ENCODE measurements at places on chromosomes 1 and 21.

- no peak for DNase-seq
These were observed 23.2 kb downstream of the MYBPH start for GRCh38 chr1:203152158-203153034.

DNA sequence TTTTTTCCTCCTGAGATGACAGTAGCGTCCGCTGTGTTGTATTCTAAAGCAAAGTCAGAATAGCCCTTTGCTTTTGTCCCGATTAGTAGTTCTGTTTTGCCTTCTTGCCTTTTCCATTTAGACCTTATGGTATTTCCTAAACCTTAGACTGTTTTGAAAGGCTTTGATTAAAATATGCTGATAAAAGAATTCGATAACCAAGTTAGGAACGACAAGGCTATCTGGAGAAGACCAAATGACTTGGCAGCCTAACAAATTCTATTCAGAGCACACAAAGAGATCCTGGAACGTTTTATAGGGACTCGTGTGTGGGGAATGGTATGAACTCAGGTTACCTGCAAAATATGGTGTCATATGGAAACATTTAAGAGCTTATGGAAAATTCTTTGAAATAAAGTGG lies 42.9 kb downstream of the NFIA start:
- no peak for DNase-seq

DNA sequence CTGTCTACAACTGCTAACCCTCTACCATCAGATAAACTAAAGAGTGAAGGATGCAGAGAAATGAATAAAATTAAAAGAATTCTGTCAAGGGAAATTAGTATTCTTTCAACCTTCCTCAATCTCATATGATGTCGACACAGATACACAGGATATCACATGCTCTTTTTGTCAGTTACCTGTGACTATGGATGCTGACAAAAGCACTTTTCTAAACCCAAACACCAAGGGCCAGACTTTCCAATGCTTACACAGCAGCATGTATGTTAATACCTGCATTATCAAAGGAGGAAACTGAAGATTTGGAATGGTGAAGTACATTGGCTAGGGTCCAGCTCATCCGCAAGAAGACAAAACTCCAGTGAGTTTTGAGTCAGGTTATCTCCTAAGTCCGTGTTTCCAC lies 294.0 kb downstream of the SMYD3 start:
- DNase-seq: no peak

DNA sequence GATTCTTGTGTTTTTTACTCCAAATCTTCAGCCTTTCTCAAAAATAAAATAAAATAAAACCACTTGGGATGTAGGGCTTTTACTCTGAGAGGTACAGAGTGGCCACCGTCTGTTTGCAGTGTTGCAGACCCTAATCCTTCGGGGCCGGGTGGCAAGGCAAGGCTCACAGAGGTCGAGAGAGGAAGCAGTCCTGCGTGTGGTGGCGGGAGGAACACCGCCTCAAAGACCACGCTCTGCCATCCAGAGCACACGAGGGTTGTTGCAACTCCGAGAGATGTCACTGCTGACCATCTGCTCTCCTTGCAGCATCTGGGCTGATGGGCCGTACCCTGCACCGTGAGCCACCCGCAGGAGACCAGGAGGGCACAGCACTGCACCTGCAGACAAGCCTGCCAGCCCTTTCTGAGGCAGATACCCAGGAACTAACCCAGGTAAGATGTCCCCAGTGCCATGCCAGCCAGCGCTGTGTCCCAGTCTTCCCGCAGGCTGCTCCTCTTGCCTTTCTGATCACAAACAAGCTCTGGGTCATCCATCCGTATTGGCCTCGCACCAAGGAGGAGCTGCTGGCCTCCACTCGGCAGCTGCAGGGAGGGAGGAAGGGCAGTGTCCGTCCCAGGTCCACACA lies 31.5 kb downstream of the SNAP47 start:
- DNase-seq: no peak

DNA sequence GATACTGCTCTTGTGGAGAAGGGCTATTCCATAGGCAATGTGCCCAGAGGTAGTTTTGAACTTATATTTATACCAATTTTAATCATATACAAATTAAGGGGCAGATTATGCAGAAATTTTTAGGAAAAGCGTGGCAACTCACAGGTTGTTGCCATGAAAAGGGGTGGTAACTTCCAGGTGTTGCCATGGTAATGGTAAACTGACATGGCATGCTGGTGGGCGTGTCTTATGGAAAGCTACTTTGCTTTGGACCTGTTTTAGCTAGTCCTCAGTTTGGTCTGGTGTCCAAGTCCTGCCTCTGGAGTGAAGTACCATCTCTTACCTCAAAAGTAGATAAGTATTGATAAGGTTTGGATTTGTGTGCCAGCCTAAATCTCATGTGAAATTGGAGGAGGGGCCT lies 7.9 kb upstream of the IL23R start:
- no peak for DNase-seq

DNA sequence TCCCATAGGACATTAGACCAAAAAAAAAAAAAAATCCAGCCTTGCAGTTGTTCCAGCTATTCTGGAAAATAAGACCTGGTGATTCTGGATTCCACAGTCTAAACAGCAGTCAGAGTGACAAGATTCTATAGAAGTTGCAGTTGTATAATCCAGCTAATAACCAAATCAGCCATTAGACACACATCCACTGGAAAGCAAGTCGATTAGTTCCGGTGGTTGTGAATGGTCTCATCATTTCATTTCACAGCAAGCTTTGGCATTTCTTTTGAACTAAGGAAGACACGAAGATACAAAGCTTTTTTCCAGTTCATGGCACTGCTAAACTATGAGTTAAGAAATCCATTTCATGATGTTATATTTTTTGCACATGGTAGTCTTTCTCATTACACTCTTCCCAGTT lies 54.4 kb upstream of the FAM89A start:
- no peak for DNase-seq

- DNase-seq: no peak
These were observed 47.9 kb downstream of the PHACTR4 start for GRCh38 chr1:28417441-28417922.

DNA sequence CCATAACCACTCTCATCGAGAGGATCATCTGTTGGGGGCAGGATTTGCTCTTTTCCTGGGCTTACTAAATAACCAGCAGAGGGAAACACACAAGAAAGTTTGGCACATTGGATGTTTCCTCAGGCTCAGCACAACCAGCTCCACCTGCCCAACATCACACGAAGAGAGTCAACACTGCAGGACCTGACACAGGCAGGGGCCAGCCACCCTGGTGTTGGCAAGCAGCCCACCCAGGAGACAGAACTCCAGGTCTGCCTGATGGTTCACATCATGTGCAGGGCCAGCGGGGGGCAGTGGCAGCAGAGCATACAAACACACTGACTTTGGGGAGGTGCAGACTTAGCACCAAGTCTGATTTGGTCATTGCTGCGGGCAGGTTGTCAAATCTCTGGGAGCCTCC lies 182.3 kb upstream of the GALNT2 start:
- DNase-seq: no peak

GRCh38 chr1:49252917-49253316 lies 476.2 kb upstream of the BEND5 start:
- no peak for DNase-seq

GRCh38 chr1:37497832-37498231 lies 16.7 kb downstream of the MEAF6 start:
- DNase-seq: no peak

DNA sequence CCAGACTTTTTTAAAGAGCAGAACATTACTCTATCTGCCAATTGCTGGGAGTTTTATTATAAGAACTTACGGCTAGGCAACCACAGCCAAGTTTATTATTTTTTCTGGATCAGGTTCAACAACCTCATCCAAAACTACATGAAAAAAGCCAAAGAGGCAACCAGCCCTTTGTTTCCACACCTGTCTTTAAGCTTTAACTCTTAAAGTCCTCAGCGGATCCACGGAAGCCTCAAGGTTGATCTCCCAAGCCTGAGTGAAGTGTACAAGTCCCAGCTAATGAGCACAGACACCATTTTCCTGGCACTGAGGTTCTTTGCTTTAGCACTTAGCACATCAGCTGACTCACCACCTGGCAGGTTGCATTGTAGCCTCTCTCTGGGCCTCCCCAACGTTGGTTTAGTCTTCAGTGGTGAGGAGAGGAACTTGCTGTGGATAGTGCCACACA lies 143.1 kb downstream of the TGFBR3 start:
- no peak for DNase-seq

GRCh38 chr1:110050602-110051261 lies 16.3 kb downstream of the STRIP1 start:
- DNase-seq: no peak

DNA sequence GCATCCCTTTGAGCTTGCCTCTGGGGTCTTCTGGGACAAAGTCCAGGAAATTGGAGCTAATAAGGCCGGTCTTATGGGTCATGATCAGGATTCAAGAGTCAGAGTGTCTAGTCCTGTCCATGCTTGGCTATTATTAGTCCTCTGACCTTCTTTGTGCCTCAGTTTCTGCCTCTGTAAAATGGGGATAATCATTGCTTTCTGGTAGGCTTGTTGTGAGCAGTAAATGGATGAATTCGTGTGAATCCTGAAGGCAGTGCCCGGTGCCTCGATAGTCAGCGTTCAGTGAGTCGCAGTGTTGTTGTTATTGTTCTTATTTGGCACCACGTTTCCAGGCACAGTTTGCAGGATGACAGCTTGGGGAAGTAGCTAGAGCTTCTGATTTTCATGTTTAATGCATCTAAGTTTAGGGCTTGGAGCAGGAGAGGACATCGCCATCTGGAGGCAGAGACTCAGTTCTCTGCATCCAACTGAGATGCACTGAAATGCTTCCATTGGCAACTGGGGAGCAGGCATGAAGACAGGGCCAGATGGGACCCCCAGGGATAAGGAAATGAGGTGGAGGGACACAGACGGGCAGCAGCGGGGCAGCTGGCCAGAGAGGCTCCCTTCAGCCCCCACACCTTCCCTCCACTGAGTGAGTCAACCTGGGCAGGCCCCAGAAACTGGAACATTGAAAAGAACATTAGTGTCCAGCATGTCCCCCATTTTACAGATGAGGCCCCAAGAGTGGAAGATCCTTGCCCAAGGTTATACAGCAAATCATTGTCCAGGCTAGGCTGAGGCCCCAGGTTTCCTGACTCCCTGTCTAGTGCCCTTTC lies 160.3 kb downstream of the PTPRU start:
- DNase-seq: no peak

DNA sequence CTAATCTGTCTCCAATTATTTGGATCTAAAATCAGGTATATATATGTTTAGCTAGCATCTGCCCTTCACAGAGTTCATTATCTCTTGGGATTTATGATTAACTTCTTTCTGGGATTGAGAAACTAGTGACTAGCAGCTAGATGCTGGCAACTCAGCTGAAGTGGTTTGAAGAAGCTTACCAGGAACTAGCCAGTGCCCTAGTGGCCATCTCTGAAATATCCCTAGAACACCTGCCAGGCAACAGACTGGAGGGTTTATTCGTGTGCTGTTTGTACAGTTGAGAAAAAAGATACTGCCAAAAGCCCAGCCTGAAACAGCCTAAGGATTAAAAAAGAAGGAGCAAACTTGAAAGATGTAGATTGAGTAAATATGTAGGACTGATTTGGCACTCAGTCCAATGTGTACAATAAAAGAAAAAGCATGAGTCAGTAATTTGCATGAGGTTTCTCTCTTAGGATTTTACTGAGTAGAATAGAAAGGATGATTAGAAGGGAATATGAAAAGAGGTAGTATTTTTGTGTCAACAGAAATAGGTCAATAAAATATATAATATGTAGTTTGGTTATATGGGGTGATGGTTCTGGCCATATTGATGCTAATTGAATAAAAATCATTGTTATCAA lies 1144.6 kb upstream of the ADGRL2 start:
- DNase-seq: no peak

DNA sequence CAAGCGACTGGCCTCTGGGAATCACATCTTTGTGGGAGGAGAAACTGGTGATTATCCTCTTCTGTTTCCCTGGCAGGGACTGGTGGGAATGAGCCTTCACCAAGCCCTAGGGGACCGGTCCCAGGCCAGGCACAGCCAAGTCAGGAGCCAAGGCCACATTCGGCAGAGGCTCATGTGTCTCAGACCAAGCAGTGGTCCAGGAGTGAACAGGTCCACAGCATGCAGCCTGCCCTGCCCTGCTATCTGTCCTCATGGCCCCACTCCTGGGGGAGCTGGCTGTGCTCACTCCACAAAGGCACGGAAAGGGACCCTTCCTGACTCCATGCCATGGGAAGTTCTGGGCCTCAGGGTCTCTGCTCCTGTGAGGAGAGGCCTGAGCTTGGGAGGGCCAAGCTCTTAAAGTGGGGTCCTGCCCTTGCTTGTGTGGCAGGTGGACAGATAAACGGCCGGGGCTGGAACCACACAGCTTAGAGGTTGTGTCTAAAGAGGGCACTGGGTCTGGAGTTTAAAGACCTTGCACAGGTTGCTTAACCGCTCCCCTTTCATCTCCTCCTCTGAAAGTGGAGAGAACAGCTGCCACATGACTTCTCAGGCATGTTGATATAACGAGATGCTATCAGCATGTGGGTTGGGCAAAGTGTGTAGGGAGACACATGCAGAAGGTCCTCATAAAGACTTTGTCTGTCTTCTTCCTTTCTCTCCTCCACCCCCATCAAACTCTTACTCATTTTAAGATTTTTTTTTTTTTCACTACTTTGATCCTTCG lies 57.5 kb downstream of the CASQ2 start:
- no peak for DNase-seq

- no peak for DNase-seq
These were observed 2.5 kb upstream of the VAMP3 start for GRCh38 chr1:7768583-7768982.

DNA sequence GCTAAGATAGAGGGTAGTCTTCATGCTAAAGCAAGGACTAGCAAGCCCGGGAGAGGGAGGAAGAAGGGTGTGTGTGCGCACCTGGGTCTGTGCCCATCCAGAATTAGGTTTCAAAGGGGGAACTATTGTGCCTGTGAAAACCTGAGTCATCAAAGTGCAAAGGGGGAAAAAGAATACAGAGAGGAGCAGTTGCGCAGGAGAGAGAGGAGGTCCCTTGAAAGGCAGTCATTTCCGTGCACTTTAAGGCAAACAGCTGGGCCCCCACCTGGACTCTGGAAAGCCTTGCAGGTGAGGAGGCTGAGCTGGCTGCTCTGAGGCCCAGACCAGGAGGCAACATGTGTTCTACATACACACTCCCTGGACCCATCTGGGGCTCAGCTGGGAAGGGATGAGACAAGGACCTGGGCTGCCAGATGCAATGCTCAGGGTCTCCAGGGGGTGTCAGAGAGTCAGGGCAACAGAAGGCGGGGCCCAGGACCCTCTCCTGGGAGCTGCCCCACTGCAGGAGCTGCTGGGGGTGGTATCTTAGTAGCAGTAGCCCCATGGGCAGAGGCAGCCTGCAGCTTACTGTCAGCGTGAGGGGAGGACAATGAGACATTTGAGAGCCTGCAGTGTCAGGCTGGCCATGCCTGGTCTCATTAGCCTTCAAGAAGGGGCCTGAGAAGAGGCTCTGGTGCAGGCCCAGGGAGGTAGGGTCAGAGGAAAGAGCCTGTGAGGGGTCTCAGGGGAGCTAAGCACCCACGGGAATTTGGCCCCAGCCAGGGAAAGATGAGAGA lies 14.3 kb downstream of the PROK1 start:
- DNase-seq: no peak

All from activated CD8-positive, alpha-beta memory T cell treated with anti-CD3 and anti-CD28 coated beads, Interleukin-2, amount 50 U/mL, for 4 hours (primary cell).